ENCODE measurements at places on chromosomes 2 and 18.

DNA sequence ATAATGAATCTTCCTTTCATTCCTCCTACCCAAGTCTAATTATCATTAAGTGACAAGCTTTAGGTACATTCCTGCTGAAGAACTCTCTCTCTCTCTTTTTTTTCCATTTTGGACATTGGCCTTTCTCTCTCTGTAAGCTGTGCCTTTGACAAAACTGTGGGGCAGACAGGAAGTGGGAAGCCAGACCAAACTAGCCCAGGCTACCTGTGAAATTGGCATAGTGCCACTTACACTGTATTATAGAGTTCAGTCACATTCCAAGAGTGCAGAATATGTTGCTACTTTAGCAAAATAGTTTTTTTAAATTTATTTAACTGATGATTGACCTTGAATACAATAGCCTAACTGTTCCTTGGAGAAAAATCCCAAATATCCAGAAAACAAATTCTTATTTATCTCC lies 381.5 kb upstream of the ETAA1 start:
- no peak for DNase-seq

DNA sequence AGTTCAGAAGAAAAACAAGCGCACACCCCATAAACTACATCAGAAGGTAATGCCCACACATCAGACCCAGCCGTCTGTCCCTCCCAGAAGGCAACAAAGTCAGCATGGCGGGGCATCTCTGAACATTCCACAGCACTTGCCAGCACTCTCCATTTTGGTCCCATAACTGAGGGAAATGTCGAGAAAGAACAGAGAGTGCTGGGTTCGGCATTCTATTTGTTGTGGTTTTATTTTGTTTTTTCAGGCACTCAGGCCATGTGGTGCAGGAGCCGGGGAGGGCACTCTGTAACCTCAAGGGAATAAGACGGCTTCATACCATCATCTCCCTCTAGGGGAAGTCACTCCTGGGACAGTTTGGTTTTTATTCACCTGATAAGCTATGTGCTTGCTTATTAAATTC lies 156.0 kb downstream of the SEPTIN10 start:
- no peak for DNase-seq

DNA sequence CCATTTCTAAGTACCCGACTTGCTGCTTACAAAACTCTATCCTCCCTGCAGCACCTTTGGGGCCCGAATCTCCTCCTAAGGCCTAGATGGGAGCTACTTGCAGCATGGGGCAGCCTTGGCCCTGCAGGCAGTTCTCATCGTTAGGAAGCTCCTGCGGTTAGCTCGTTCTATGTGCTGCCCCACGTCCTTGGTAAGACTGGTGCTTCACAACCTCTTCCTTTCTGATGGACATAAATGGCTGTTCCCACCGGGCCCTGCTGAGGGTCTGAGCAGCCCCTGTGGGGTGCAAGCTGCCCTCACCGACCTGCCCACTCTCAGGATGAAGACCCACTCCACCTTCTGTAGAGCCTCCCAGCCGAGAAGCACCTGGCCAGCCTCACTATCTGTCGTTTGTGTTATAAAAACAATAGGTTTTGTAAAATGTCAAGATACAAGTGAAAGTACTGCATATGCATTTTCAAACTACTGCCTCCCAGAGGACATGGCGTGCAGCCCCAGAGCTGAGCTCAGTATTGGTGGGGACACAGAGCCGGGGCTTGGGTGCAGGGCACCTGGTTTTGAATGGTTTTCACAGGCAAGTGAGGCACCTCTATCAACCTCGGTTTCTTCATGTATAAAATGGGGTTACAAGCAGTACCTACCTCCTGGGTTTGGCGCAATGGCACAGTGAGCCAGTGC lies 19.4 kb downstream of the OTOF start:
- no peak for DNase-seq

DNA sequence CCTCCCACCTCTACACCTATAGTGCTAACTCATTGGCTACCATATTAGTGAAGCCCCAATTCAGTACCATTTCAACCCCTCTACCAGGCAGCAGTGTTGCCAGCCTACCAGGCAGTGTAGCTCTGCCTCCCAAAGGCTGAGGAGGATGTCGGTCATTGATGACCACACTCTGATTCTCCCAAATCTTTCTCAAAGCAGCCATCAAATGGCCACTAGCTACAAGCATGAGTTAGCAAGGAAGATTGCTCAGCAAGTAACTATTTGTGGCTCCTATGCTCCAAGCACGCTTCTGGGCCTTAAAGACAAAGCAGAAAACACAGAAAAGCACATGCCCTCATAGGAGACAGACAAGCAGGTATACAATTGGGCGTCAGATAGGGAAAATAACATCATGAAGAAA lies 42.7 kb upstream of the AFF3 start:
- no peak for DNase-seq

- DNase-seq = no peak
Observed at GRCh38 chr2:233064530-233065199, 4.5 kb downstream of the INPP5D start.

DNA sequence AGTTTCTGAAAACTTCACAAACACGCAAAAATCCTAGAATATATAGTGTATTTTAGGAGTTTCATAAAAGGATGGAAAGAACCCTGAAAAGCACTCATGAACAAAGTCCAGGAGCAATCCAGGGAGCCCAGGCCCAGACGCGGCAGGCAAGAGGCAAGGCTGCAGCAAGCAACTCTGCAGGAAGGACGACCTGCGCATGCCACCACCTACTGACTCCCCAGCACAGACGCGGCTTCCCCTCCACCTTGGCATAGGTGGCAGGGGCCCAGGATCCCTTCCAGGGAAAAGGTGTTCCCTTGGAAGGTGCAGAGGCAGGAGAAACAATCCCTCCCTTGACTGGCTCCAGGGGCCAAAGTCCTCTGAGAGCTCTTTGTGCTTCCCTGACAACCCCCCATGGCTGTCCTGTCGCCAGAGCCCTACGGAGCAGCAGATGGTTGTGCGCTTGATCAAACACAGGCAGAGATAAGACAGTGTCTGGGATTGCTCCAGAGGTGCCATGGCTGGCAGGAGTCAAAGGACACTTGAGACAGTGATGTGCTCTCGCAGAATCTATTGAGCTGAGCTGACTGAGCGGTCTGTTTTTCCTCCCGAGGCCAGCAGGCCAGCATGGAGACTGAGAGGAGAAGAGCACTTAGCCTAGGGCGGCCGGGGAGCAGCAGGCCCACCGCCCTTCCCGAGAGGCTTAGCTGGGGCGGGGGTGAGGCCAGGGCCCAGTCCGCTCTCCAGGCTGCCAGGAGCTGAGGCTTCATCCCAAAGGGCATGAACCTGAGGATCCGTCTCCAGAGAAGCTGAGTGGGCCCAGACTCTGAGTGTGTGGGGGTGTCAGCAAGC lies 10.8 kb upstream of the AMER3 start:
- no peak for DNase-seq

GRCh38 chr2:15983496-15983895 lies 43.1 kb downstream of the MYCN start:
- DNase-seq = no peak

- DNase-seq = no peak
Observed at GRCh38 chr18:58391932-58392323, 237.0 kb downstream of the ALPK2 start.

- DNase-seq = peak; percentile 88
Observed at GRCh38 chr2:54384301-54385203, 71.6 kb upstream of the SPTBN1 start.

- DNase-seq = no peak
Observed at GRCh38 chr2:162490761-162491470, 147.0 kb downstream of the GCA start.

GRCh38 chr2:109532728-109533076 lies 81.1 kb downstream of the SEPTIN10 start:
- no peak for DNase-seq

DNA sequence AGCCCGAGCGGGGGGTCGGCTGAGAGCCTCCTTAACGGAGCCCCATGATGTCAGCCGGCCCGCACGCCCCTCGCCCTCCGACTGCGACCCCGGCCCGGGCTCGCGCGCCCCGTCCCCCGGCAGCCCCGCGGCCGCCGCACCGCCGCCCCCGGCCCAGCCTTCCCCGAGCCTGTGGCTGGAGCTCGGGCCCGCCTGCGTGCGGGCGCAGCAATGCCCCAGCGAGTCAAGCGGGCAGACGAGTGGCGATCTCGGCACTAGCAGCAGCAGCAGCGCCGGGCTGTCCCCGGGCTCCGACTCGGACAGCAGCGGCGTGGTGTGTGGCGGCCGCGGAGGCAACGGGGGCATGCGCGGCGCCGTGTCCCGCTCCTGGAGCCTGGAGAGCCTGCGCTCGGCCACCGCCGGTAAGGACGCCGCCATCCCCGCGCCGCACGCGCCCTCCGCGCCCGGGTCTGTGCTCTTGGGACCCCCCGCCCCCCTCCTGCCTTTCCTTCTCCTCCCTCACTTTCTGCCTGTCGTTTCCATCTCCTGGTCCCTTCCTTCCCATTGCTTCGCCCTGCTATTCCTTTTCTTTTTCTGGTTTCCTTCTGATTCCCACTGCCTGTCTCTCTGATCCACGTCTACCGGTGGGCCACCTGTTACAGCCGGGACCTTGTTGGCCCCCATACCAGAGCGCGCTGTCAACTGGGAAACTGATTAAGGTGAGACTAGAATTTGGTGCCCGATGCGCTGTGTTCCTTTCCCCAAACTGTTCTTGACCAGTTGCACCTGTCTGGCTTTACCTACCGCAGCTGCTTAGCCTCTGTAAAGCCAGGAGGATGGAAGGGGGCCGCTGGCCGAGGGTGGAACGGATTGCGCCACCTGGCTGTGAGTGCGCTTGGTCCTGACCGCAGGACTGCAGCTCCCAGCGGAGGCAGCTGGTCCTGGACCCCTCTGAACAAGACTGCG lies 127.4 kb downstream of the ARHGEF4 start:
- no peak for DNase-seq

- DNase-seq = no peak
Observed at GRCh38 chr18:31398191-31398590, 21.6 kb downstream of the DSG4 start.

- no peak for DNase-seq
Observed at GRCh38 chr2:2870106-2870505, 507.5 kb downstream of the EIPR1 start.

GRCh38 chr2:45572979-45573378 lies 38.1 kb downstream of the SRBD1 start:
- DNase-seq = no peak

- DNase-seq = no peak
Observed at GRCh38 chr2:43383533-43383932, 157.1 kb upstream of the ZFP36L2 start.
